HCT116 (cell line): ENCODE measurements at places on chromosomes 12 and 14.

GRCh38 chr14:81839056-81839455 lies 305.4 kb upstream of the SEL1L start:
- no peak overlapping the region for H3K4me3 ChIP-seq
- no peaks in the 10 kb centered on the region for H3K36me3 ChIP-seq
- H3K27me3 ChIP-seq: no peaks in the 10 kb centered on the region
- DNase-seq: no peak
- H3K27ac ChIP-seq: no peak overlapping the region

GRCh38 chr12:113512568-113512967 lies 40.9 kb upstream of the LHX5 start:
- DNase-seq: no peak
- no peak overlapping the region for H3K27ac ChIP-seq
- H3K27me3 ChIP-seq: peaks cover 65% of the 10 kb centered on the region
- H3K36me3 ChIP-seq: no peaks in the 10 kb centered on the region
- no peak overlapping the region for H3K4me3 ChIP-seq

GRCh38 chr12:116135209-116135930 lies 142.1 kb downstream of the MED13L start:
- peak overlapping the region; percentile 36; the same call in 1 of the 2 replicates for H3K27ac ChIP-seq
- no peaks in the 10 kb centered on the region for H3K27me3 ChIP-seq
- peak; percentile 40 for DNase-seq
- H3K4me1 ChIP-seq: peaks cover 75% of the 10 kb centered on the region
- no peaks in the 10 kb centered on the region for H3K36me3 ChIP-seq

GRCh38 chr12:39272871-39273655 lies 169.9 kb downstream of the KIF21A start:
- H3K4me3 ChIP-seq: no peak overlapping the region
- no peaks in the 10 kb centered on the region for H3K4me1 ChIP-seq
- H3K36me3 ChIP-seq: no peaks in the 10 kb centered on the region
- H3K27ac ChIP-seq: no peak overlapping the region

DNA sequence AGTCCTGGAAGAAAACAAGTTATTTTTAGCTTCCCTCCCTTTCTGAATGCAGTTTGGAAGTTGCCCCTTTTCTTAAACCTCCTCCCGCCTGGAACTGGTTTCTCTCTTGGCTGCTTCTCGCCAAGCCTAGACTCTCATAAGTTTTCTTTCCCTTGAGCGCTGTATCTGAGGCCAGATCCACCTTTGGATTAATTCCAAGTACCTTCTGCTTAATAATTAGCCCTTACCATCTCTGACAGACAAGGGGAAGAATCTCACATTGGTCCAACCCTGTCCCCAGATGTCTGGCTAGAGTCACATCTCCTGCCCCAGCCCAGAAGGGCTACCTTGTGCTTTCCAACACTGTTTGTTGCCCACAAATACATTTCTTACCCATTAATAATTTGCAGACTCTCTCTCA lies 161.8 kb upstream of the RGS6 start:
- no peak overlapping the region for H3K27ac ChIP-seq
- DNase-seq: no peak
- H3K4me1 ChIP-seq: no peaks in the 10 kb centered on the region
- H3K4me3 ChIP-seq: no peak overlapping the region
- H3K36me3 ChIP-seq: no peaks in the 10 kb centered on the region
- no peaks in the 10 kb centered on the region for H3K27me3 ChIP-seq

GRCh38 chr14:26597071-26597588 lies 703 bp downstream of the NOVA1 start:
- no peak for DNase-seq
- no peaks in the 10 kb centered on the region for H3K27me3 ChIP-seq
- H3K27ac ChIP-seq: no peak overlapping the region
- no peak overlapping the region for H3K4me3 ChIP-seq

DNA sequence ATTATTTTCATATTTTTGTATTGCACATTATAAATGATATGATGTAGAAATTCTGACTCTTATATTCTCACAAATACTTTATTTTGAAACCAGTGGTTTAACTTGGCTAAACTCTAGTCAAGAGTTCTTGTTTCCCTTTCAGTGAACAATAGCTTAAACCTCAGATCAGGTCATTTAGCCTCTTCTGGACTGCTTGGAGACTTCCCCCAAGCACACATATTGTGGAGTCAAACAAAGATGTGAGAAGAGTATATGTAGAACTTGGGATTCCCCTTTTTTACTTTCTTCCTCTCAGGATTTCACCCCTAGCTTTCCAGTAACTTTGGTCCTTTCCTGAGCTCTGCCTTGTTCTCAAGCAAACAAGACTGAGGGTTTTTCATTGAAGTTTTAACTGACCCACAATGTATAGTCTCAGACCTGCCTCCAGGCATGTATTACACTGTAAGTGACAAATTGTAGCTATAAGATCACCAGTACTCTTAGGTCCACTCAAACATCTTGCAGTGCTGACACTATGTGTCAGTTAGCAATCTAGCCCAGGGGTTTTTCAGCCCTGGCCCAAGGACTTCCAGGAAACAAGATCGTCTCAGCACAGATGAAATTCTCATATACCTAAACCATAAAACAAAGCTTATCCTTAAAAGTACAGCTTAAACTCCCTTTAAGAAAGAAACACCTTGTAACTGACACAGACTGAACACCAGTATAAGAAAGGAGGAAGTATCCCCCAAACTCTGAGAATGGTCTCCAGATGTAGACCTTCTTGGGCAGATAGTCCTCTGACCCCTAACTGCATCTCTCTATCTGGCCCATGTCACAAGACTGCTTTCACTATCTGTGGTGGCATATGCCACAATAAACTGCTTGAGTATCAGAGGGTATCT lies 98.6 kb downstream of the SLC6A15 start:
- H3K27ac ChIP-seq: no peak overlapping the region
- H3K27me3 ChIP-seq: no peaks in the 10 kb centered on the region
- H3K36me3 ChIP-seq: no peaks in the 10 kb centered on the region

- H3K4me1 ChIP-seq: no peaks in the 10 kb centered on the region
- H3K27ac ChIP-seq: no peak overlapping the region
- H3K36me3 ChIP-seq: no peaks in the 10 kb centered on the region
- no peak overlapping the region for H3K4me3 ChIP-seq
Measured at GRCh38 chr12:132169376-132169775, 25.1 kb downstream of the NOC4L start.

DNA sequence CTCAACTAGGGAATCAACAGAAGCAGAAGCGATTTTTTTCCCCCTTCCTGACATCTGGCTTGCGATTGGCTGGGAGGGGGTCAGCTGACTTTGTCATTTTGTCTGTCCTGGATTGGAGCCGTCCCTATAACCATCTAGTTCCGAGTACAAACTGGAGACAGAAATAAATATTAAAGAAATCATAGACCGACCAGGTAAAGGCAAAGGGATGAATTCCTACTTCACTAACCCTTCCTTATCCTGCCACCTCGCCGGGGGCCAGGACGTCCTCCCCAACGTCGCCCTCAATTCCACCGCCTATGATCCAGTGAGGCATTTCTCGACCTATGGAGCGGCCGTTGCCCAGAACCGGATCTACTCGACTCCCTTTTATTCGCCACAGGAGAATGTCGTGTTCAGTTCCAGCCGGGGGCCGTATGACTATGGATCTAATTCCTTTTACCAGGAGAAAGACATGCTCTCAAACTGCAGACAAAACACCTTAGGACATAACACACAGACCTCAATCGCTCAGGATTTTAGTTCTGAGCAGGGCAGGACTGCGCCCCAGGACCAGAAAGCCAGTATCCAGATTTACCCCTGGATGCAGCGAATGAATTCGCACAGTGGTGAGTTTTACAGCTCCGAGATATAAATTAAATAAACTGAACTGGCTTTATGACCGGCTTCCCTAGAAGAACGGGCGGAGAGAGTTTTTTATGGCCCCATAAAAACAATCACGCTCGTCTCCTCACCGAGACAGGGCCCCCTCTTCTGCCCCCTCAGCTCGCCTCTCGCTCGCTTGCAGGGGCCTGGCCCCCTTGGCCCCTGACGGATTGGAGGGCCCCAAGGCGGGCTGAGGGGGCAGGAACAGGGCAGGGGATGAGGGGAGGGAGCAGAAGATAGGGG lies at the start of gene HOXC6:
Gene HOXC6, plus strand, starts transcription at position 127 of the 888 bp plus-strand sequence. Its CDS starts 82 bp downstream, at position 209.
- no peak for DNase-seq
- H3K27ac ChIP-seq: no peak within 1 kb of the TSS
- H3K36me3 ChIP-seq: no peaks in the 10 kb centered on the region
- H3K4me3 ChIP-seq: no peak within 1 kb of the TSS
- peaks cover 3% of the 10 kb centered on the region; the same call in 1 of the 2 replicates for H3K4me1 ChIP-seq

GRCh38 chr12:112112409-112113133 lies 4.0 kb upstream of the NAA25 start:
- peaks cover 60% of the 10 kb centered on the region for H3K4me1 ChIP-seq
- DNase-seq: peak; percentile 84
- no peaks in the 10 kb centered on the region for H3K27me3 ChIP-seq

DNA sequence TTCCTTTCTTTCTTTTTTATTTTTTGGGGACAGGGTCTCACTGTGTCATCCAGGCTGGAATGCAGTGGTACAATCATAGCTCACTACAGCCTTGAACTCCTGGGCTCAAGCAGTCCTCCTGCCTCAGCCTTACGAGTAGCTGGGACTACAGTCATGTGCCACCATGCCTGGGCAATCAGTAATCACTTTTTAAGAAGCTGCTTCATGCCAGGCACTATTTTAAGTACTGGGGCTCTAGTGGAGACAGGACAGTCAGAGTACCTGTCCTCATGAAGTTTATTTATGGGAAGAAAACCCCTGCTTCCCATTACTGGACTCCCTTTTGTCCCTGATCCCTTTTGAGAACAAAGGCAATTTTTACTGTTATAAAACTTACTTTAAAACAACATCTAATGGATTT lies 124.0 kb upstream of the NPAS3 start:
- no peaks in the 10 kb centered on the region; the same call in 1 of the 2 replicates for H3K27me3 ChIP-seq
- no peak overlapping the region for H3K4me3 ChIP-seq
- no peak overlapping the region for H3K27ac ChIP-seq
- no peaks in the 10 kb centered on the region for H3K4me1 ChIP-seq
- DNase-seq: no peak
- no peaks in the 10 kb centered on the region for H3K36me3 ChIP-seq

DNA sequence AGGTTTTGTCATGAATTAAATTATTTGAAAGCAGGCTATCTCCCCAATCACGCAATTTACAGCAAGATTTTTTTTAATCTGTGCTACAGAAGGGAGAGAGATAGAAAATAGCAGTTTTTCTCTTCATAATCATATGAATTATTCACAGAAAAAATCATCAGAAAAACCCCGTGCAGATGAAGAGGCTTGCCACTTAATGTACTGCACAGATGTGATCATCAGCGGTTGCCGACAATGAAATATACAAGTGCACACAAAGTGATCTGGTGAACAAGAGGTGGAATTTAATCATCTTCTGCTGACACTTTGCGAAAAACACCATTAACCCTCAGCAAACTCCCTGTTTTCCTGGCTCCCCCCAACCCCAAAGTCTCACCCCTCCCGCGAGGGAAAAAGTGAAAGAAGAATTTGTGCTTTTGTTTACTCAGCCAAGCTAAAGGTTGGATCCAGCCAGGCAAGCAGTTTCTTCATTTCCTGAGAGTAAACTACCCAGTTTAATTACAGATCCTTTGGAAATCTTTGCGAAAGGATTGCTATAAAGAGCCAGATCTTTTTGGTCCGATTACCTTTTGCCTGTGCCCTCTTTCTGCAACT lies 3.1 kb upstream of the LMO3 start:
- DNase-seq: no peak
- no peaks in the 10 kb centered on the region for H3K4me1 ChIP-seq
- H3K36me3 ChIP-seq: no peaks in the 10 kb centered on the region
- H3K4me3 ChIP-seq: no peak overlapping the region

DNA sequence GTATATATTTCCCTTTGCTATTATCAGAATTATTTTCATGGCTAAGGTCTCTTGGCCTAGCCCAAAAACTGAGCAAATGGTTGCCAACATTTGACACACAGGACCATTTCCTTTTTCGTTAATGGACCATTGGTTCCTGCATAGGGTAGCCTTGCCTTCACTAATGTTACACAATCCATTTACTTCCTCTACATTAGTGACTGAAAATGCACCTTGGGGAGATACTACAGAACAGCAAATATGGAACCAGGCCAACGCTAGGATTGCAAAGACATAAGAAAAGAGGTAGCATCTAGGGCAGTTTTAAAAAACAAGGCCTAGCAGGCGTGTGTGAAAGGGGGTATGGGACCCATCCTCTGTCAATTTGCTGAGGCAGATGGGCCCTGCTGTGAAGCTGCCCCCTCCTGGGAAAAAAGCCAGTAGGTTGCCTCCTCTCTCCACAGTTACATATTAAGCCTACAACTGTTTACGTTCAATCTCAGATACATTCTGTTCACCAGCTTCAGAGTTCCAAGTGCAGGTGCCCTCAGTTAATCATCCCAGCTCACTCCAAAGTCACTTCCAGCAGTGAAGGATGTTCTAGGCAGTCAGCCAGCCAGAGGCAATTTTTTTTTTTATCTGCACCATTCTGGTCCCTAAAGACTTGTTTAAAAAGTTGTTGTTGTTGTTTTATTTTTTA lies 15.0 kb downstream of the AQP6 start:
- H3K27me3 ChIP-seq: no peaks in the 10 kb centered on the region
- no peak overlapping the region for H3K4me3 ChIP-seq
- DNase-seq: no peak
- no peak overlapping the region for H3K27ac ChIP-seq

DNA sequence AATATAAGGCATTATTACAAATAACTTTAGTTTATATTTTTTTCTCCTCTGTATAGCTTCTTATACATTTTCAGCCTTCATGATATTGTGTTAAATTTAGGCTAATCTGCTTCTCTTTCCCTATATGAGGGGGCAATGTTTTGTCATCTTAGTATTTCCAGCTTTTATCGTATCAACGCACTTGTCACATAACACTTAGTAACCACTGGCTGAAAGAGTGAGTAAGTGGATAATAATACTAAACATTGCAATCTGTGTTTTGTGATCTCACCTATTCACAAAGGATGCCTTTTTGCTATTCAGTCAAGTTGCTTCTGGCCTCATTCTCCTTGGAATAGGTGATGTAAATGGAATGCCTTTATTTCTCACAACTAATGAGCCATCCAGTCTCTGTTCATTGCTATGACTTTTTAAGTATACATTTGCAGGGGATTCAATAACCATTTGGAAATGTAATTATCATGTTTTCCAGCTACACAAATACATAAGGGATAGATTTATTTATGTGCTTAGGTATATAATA lies 260.9 kb downstream of the BMP4 start:
- 0 out of 2 replicates have a peak, but pooled peaks cover 2% of the 10 kb centered on the region for H3K4me1 ChIP-seq
- no peak overlapping the region for H3K27ac ChIP-seq
- H3K27me3 ChIP-seq: no peaks in the 10 kb centered on the region
- DNase-seq: no peak

DNA sequence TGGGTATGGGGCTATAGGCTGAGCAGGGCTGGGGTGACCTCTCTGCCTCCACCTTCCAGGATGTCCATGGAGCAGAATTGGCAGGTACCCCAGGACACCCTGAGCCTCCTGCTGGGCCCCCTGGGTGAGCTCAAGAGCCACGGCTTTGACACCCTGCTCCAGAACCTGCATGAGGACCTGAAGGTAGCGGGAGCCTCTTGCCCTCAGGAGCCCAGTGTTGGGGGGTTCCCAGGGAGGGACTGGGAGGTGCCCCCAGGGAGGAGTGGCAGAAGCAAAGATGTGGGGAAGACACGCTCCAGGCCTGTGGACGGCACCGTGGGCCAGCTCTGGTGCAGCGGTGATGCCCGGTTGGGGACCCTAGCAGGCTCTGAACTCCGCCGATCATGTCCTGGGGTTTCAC lies 8.3 kb downstream of the TNFAIP2 start:
- no peak overlapping the region for H3K4me3 ChIP-seq
- DNase-seq: no peak
- no peaks in the 10 kb centered on the region for H3K27me3 ChIP-seq
- H3K4me1 ChIP-seq: peaks cover 25% of the 10 kb centered on the region
- H3K36me3 ChIP-seq: 0 out of 2 replicates have a peak, but pooled peaks cover 8% of the 10 kb centered on the region
- H3K27ac ChIP-seq: no peak overlapping the region
